GM13976 (cell line): ENCODE measurements at places on chromosomes 7 and 10.

GRCh38 chr7:5442757-5443305, 19.2 kb upstream of the TNRC18 start:
- DNase-seq = no peak

DNA sequence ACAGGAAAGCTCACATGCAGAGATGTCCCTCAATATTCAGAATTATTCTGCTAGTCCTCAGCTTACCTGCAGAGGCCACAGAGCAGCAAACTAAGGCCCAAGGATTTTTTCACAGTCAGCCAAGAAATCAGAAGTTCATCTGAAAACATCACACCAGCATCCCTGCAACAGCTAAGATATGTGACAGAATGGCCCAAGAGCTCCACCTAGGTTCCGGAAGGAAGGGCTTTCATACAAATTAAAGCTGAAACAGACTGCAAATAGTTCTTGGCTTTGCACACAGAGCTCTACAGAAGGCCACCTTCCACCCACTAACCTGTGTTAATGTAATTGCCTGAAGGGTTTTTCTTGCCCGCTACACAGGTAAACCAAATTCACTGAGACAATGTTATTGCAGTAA, 438.8 kb upstream of the C7orf33 start:
- DNase-seq = no peak

- peak; percentile 20 for DNase-seq
These were observed 350.2 kb downstream of the GATA3 start for GRCh38 chr10:8404721-8405120.

- no peak for DNase-seq
These were observed 9.7 kb upstream of the TARP start for GRCh38 chr7:38283107-38283506.

DNA sequence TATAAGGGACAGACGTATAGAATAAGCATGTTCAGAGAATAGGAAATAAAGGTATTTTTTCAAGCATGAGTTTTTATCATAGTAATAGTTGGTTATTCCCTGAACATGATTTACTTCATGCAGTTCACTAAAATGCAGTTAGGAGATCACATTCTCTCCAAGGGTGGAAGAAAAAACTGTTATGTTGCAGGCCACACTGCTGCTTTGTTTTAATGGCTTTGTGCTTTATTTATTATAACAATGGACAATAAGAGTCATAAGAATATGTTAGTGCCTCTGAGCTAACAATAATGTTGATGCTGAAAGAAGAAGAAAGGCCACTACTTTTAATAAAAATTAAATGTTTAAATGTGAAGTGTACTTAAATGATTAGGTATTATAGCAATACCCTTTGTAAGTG, 78.5 kb upstream of the GATAD1 start:
- no peak for DNase-seq

DNA sequence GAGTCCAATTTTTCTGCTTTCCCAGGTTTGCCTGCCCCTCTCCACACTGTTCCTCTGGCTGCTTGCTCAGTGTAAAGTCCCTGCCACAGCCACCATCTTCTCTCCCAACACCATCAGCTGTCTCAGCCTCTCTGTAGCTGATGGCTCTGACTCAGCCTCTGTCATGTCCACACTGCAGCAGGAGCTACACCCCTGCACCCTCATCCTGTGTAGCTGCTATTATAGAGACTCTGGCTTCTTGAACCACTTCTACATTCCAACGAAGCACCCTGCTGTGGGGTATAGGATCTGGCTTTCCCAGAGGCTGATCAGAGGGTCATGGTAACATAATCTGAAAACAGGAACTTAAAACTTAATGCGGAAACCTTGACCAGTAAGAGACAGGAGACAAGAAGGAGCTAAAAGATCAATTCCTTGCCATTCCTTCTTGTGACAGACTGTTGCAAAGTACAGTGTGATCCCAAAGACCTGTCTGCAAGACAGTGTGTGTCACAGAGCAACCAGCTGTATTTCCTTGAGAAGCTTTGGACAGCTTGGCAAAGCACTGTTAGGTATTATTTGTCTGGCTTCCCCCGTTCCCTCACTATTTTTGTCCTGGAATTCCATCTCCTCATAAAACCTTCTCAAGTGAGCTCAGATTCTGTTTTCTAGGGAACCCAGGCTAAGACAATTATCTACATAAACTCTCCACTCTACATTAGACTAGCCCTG, 42.3 kb downstream of the NRCAM start:
- no peak for DNase-seq
